ENCODE measurements at places on chromosomes 6 and 20.

DNA sequence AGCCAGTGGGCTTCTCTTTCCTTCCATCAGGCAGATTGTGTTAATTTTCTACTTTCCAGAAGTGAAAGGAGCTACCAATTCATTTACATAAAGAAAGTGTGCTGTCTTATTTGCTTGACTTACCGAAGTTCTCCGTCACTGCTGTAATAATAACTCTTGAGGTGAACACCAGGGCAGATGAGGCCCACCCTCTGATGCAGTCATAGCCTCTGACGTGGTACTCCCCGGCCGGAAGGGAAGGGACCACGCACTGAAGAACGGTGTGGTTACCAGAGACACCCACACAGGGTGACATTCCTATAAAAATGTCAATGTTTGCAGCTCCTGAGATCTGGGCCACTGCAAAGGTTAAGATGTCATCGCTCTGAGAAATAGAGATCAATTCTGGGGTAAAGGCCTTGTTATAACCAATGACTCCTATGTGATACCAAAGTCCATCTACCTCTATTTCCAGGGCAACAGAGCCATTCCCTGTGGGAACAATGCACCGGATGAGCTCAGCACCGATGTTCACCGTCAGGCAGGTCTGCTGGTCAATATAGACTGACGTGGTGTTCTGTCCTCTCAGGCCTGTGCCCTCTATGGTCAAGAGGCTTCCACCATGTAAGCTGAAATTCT is 62.9 kb downstream of the PKHD1 start:
- no peak for DNase-seq

DNA sequence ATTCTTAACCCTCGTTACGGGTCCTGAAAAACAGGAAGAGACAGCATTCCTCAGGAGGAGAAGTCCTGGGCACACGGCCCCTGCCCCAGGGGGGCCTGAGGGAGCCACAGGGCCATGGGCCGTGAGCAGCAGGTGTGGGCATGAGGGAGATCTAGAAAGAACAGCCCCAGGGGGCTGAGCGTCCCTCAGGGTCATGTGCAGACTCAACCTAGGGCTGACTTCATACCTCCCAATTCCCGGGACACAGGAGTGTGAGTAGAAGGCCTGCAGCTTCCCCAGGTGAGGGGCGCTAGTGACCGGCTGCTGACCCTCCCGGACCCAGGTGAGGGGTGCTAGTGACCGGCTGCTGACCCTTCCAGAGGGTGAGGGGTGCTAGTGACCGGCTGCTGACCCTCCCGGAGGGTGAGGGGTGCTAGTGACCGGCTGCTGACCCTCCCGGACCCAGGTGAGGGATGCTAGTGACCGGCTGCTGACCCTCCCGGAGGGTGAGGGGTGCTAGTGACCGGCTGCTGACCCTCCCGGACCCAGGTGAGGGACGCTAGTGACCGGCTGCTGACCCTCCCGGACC is 35.1 kb downstream of the FRMD1 start:
- DNase-seq = no peak

DNA sequence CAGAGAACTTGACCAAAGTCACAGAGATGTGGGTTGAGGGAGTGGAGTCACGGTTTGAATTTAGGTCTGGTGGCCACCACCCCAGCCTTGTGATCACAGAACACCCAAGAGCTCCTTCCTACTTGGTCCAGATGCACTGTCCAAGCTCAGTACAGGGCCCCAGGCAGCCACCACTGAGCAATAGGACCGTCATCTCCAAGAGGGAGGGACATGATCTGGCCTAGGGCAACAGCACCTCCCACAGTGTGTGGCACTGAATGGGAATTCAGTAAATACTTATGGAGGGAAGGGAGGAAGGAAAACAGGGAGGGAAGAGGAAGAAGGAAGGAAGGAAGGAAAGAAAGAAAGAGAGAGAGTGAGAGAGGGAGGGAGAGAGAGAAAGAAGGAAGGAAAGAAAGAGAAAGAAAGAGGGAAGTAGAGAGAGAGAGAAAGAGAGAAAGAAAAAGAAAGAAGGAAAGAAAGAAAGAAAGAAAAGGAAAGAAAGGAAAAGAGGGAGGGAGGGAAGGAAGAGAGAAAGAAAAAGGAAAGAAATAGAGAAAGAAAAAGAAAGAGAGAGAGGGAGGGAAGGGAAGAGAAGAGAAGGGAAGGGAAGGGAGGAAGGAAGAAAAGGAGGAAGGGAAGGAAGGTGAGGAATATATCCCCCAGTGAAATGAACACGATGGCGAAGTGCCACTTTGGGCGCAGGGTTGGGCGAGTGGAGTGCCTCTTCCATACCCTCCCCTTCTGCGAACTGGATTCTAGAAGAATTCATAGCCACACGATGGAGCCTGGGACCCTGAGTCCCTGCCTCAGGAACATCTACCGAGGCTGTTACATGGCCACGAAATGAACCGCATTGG is 243.7 kb downstream of the TFAP2C start:
- no peak for DNase-seq

GRCh38 chr6:149334682-149335160 is 17.2 kb downstream of the TAB2 start:
- peak; percentile 85 for DNase-seq

All from astrocyte (in vitro differentiated cells and primary cell).